Stimulated activated CD4-positive, alpha-beta T cell treated with anti-CD3 and anti-CD28 coated beads, TNF-alpha, amount 100 ng/mL, for 1 hour (primary cell): ENCODE measurements at places on chromosomes 3 and 15.

- no peak for DNase-seq
Measured at GRCh38 chr3:181609030-181609767, 102.5 kb upstream of the SOX2 start.

GRCh38 chr3:32508711-32509110, 6.1 kb upstream of the CMTM6 start:
- no peak for DNase-seq

GRCh38 chr3:169152319-169152718, 511.2 kb downstream of the MECOM start:
- DNase-seq: no peak

DNA sequence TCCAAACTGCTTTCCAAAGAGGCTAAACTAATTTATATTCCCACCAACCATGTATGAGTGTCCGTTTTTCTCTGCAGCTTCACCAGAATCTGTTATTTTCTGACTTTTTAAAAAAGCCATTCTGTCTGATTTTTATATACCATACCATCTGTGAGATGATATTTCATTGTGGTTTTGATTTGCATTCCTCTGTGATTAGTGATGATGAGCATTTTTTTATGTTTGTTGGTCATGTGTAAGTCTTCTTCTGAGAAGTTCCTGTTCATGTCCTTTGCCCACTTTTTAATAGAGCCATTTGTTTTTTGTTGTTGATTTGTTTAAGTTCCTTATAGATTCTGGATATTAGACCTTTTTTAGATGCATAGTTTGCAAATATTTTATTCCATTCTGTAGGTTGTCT, 179.4 kb upstream of the ALCAM start:
- DNase-seq: no peak

DNA sequence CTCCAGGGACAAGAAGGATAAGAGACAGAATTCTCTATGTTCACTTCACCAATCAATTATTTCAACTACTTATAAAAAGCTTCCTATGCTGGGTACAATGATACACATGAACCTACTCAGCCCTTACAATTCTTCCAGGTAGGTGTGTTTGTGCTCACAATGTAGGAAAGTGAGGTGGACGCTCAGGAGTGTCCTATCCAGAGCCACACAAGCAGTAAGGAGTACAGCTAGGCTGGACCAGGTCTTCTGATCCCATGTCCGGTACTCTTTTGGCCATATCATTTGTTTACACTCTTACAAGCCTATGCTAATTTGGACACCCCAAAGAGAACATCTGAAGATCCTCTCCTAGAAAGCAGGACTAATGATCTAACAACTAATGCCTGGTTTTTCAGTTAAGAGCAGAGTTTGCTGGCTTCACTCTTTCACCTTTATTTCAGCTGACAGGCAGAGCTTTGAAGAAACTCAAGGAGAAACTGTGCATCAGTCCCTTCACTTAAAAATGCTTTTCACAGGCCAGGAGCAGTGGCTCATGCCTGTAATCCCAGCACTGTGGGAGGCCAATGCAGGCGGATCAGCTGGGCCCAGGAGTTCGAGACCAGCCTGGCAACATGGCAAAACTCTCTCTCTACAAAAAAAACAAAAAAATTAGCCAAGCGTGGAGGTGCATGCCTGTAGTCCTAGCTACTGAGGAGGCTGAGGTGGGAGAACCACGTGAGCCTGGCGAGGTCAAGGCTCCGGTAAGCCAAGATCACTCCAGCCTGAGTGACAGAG, 27.5 kb downstream of the IGF2BP2 start:
- DNase-seq: no peak

DNA sequence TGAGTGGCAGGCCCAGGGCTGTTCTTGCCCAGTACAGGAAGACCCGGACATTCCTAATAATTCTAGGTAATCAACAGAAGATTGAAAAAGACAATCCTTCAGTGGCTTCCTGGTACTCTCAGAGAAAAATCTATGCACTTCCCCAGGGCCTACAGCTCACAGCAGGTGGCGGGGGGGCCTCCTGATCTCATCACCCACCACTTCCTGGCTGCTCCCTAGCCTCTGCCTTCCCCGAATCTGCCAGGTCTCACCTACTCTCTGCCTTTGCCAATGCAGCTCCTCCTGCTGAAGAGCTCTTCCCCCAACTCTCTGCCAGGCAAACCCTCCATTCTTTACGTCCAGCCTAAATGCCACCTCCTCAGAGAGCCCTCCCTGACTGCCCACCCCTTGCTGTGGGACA, 37.5 kb downstream of the EHD4 start:
- DNase-seq: peak; percentile 46
